ENCODE measurements at places on chromosomes 5 and 9. TPM values are rescaled to one million over a fixed set of nuclear protein-coding genes. Genes with fewer than 3 reads are reported as not detected.

The SOHLH1 gene
- total RNA-seq = not detected

The PCDHGB7 gene
- 5.4 TPM for total RNA-seq

- DNase-seq = no peak
Measured at GRCh38 chr5:167514461-167514860, 777.0 kb upstream of the WWC1 start.

DNA sequence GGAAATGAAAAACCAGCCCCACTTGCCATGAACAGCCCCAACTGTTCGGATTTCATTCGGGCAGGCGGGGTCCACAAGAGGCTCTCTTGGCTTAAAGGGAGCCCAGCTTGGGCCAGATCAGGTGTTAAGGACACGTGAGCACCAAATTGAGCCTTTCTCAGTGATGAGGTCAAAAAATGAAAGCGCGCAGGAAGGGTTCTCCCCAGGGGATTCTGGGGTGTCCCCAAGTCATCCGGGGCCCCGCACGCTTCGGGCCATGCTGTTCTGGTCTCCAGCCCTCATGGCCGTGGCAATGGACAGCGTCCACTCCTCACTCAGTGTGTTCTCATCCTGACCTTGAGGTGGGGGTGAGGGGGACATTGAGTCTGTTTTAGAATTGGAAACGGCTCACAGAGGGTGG, 10.9 kb downstream of the AK1 start:
- no peak for DNase-seq

DNA sequence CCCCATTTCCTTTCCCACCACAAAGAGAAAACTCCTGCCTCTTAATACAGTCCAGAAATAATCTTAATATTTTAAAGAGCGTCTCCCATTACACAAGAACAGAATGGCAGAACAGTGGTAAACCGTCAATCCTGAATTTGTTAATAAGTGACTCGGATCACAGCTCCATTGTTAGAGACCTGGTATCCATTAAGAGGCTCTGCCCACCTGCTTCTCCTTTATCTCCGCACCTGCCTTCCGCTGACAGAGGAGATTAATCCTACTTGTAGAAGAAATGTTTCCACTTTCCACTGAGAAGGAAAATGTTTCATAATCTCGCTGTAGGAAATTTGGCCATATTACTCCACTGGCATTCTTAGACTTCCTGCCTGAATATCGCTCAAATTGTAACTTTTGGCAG, 1493.2 kb downstream of the MAT2B start:
- no peak for DNase-seq

GRCh38 chr9:78441396-78441795, 144.5 kb downstream of the PSAT1 start:
- DNase-seq = no peak

- no peak for DNase-seq
Measured at GRCh38 chr5:149434162-149435014, 55.3 kb upstream of the IL17B start.

- DNase-seq = no peak
Measured at GRCh38 chr9:121499177-121499426, 542 bp downstream of the GGTA1 start.

- DNase-seq = no peak
Measured at GRCh38 chr9:87276851-87277261, 220.8 kb upstream of the DAPK1 start.

DNA sequence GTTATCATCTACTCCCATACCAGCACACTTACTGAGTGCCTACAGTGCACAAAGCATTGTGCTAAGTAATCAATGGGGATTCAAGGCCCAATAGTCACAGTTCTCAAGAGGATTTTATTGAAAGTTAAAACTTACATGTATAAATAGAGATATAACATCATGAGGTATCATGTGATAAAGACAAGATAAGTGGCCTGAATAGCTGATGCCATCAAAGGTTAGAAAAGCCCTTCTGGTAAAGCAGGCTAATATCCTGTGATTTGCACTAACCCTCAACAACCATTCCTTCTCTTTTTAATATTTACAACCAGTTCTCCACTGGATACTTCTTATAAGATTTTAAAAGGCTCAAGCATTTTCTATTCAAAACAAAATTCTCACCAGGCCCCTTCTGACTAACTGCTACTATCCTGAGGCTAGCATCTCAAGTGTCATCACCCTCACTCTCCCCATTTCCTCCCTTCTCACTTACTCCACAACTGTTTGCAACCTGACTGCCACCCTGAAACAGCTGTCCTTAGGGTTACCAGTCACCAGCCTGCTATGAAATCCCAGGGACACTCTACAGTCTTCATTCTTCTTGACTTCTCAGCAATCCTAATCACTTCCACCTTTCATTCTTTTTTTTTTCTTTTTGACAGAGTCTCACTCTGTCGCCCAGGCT, 377.9 kb downstream of the ENC1 start:
- no peak for DNase-seq

DNA sequence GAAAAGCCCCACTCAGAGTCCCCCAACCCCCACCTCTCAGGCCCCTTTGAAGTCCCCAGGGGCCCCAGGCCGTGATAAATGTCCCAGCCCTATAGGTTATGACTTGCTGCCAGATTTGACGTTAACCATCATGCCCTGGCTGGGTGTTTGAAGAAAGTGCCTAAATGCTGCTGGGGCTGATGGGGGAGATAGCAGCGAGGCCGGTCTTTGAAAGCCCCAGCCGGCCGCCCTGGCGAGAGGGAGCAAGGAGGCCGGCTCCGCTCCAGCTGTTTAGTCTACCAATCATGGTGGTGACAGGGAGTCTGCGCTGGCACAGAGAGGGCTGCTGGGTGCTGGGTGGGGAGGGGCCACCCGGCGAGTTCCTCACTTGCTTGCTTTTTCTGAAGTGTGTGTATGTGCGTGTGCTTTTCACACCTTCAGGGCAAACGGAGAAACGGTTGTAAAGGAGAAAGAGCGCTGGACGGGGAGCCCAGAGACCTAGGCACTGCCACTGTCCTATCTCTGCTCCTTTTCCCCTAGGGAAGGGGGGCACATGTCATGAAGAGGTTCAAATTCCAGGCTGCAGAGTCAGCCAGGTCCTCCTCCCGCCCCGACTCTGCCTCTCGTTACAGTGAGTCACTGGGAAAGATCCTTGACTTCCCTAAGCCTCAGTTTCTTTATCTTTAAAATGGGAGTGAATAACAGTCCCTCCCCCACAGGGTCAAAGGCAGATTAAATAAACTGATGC, 126.1 kb upstream of the HAND1 start:
- DNase-seq = no peak

All from chondrocyte (in vitro differentiated cells).